ENCODE measurements at places on chromosomes 3 and 15. TPM values are rescaled to one million over a fixed set of nuclear protein-coding genes. Genes with fewer than 3 reads are reported as not detected.
A peak's percentile ranks its signal among the peaks of the same experiment; 100 is the strongest.

DNA sequence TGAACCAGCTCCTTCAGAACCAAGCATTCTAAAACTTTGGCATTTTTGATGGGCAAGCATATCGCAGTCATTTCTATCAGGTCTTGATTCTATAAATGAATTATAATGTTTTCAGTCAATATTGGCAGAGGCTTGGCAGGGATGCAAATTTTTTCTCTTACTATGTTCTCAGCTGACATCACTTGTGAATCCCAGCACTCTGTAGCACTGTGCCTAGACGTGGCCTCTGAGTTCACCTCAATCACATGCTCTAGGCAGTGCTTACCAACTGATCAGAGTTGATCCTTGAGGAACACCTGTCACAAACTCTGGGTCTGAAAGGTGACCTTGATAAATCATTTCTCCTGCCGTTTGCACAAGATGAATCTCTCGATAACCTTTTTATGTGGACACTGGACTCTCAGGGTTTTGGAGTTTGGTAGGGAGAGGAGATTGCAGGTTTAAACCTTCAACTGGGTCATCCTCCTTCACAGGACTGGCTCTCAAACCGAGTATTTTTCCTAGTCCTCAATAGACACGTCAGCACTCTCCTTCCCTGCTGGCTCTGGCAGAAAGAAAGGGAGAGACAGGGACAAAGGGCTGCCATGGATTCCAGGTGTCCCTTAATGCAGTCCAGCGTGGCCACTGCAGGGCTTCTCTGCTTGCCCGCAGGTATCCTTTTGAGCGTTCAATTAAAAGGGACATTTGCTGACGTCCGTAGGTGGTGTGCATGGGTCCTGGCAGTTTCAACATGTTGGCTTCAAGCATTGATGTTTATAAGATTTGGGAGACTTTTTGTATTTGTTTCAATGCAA lies 222.3 kb upstream of the CMC1 start:
- no peaks in the 10 kb centered on the region for H3K4me1 ChIP-seq
- H3K36me3 ChIP-seq: peaks cover 5% of the 10 kb centered on the region
- no peak overlapping the region for H3K4me3 ChIP-seq
- H3K27ac ChIP-seq: no peak overlapping the region

GRCh38 chr15:28786521-28786920 lies 61.9 kb downstream of the GOLGA6L7 start:
- no peaks in the 10 kb centered on the region for H3K36me3 ChIP-seq
- DNase-seq: no peak
- H3K27ac ChIP-seq: no peak overlapping the region
- H3K4me3 ChIP-seq: no peak overlapping the region
- no peaks in the 10 kb centered on the region for H3K4me1 ChIP-seq

The ITGB5 gene
- total RNA-seq: 0.40 TPM

DNA sequence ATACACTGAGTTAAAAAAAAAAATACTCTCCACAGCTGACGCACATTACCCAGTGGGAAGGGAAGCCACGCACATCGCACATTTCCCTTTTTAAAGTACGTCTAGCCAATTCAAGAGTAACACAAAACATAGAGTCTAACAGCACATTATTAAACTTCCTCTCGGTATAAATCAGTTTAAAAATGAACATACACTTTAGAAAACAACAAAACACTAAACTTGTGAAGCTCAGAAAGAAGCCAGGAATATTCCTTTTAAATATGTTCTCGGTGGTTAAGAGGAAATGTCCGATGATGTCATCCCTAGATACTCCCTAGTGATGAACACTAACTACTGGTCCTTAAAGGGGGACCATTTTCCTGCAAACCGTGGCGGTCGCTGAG lies 721 bp downstream of the MYEF2 start:
- peaks cover 19% of the 10 kb centered on the region for H3K4me1 ChIP-seq
- peak overlapping the region; percentile 76 for H3K4me3 ChIP-seq
- DNase-seq: no peak

GRCh38 chr15:96328877-96329195 lies 1.7 kb upstream of the NR2F2 start:
- H3K27ac ChIP-seq: no peak overlapping the region
- DNase-seq: no peak
- H3K4me1 ChIP-seq: peaks cover 17% of the 10 kb centered on the region
- no peak overlapping the region for H3K4me3 ChIP-seq
- peaks cover 82% of the 10 kb centered on the region for H3K27me3 ChIP-seq
- H3K36me3 ChIP-seq: peaks cover 17% of the 10 kb centered on the region

DNA sequence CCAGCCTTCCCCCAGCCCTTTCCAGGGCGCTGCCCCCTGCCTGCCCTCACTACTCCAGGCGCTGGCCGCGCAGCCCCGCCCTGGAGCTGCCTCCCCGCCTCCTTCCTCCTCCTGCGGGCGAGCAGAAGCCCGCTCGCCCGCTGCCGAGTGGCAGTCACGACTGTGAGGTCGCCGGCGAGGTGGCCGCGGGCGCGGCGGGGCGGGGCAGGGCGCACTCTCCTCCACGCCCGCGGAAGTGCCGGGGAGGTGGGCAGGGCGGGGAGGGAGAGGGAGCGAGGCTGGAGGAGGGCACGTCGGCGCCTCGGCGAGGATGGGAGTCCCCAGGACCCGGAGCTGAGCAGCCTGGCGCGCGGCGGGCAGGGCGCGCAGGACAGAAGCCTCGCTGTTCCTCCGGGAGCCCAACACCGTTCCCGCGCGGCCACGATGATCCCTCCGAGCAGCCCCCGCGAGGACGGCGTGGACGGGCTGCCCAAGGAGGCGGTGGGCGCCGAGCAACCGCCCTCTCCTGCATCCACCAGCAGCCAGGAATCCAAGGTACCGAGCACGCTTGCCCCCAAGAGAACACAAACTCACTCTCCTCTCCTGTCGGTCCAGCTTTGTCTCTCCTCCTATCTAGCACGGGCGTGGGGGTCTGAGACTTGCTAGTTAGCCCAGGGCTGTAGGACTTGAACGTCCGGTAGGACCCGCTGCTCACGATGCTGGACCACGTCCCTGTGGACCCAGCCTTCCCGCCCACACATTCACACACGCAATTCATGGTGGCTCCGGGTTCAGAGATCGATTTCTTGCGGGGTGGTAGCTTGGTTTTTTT lies at the start of gene STAC:
Gene STAC (plus strand): TSS at position 284 of the 811 bp plus-strand sequence. CDS start 140 bp downstream, at position 424.
- H3K4me1 ChIP-seq: peaks cover 3% of the 10 kb centered on the region
- H3K27ac ChIP-seq: no peak within 1 kb of the TSS
- peaks cover 26% of the 10 kb centered on the region for H3K27me3 ChIP-seq
- DNase-seq: no peak

The SLC41A3 gene
- 25.6 TPM for total RNA-seq

- H3K27me3 ChIP-seq: no peaks in the 10 kb centered on the region
- H3K4me1 ChIP-seq: peaks cover 36% of the 10 kb centered on the region
- no peak for DNase-seq
- H3K36me3 ChIP-seq: peaks cover 18% of the 10 kb centered on the region
Measured at GRCh38 chr3:182807061-182807460, 13.8 kb downstream of the ATP11B start.

GRCh38 chr15:74773329-74773728 lies 8.6 kb upstream of the CSK start:
- H3K4me1 ChIP-seq: peaks cover 56% of the 10 kb centered on the region
- H3K27ac ChIP-seq: no peak overlapping the region
- no peak overlapping the region for H3K4me3 ChIP-seq
- DNase-seq: no peak
- H3K36me3 ChIP-seq: no peaks in the 10 kb centered on the region

- H3K27me3 ChIP-seq: no peaks in the 10 kb centered on the region
- peak; percentile 34 for DNase-seq
- H3K27ac ChIP-seq: no peak overlapping the region
- peaks cover 63% of the 10 kb centered on the region for H3K4me1 ChIP-seq
- no peak overlapping the region for H3K4me3 ChIP-seq
Measured at GRCh38 chr15:70083946-70084345, 13.8 kb downstream of the TLE3 start.

The SMC4 gene
- total RNA-seq: 222 TPM

The ECE2 gene
- not detected for total RNA-seq

DNA sequence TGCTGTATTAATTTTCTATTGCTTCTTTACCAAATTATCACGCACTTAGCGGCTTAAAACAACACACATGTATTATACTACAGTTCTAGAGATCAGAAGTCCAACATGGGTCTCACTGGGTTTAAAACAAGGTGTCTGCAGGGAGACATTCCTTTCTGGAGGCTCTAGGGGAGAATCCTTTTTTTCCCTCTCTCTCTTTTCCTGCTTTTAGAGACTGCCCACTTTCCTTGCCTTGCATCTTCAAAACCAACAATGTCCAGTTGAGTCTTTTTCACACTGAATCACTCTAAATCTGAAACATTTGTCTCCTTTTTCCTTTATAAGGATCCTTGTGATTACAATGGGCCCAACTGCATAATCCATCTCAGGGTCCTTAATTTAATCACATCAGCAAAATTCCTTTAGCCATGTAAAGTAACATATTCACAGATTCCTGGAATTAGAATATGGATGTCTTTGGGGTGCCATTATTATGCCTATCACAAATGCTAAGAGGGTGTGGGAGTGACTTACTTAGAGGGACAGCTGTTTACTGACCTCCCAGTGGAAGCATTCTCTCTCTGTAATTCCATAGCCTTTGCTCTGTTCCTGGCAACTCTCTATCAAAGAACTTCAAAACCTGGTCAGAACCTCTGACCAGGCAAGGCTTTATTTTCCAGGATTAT lies 21.8 kb downstream of the CD200 start:
- peaks cover 27% of the 10 kb centered on the region for H3K4me1 ChIP-seq
- H3K4me3 ChIP-seq: no peak overlapping the region
- no peaks in the 10 kb centered on the region for H3K27me3 ChIP-seq
- peaks cover 39% of the 10 kb centered on the region for H3K36me3 ChIP-seq
- H3K27ac ChIP-seq: no peak overlapping the region
- DNase-seq: no peak

The GABRG3 gene
- not detected for total RNA-seq

The BTD gene
- 12.7 TPM for total RNA-seq

The IGSF11 gene
- 0.38 TPM for total RNA-seq

The PPP1R14D gene
- total RNA-seq: not detected

The CLRN1 gene
- not detected for total RNA-seq

DNA sequence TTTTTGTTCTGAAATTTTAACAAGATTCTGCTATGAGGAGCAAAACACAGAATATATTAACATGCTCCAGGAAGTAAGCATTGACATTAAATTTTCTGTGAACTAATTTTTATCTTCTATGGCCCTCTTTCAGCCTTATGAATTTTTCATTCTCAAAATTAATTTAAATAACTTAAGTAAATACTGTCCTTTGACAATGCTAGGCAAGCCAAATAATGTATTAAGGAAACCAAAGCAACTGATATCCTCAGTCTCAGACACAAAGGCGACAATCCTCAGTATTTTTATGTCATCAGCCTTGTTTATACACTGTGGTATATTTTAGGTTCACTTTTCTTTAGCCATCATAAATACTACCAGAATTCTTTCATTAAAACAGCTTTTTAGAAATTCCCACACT lies 159.8 kb downstream of the CGGBP1 start:
- DNase-seq: no peak
- H3K36me3 ChIP-seq: no peaks in the 10 kb centered on the region
- no peak overlapping the region for H3K27ac ChIP-seq
- no peaks in the 10 kb centered on the region for H3K4me1 ChIP-seq

The RBP2 gene
- not detected for total RNA-seq

The TM2D3 gene
- total RNA-seq: 41.8 TPM
